ENCODE measurements at places on chromosomes 1 and 21. TPM values are rescaled to one million over a fixed set of nuclear protein-coding genes. Genes with fewer than 3 reads are reported as not detected.

The MATN1 gene
- polyA plus RNA-seq: 0.13 TPM

The UAP1 gene
- 38.3 TPM for polyA plus RNA-seq

The TNFRSF4 gene
- polyA plus RNA-seq: 2.0 TPM

The MIXL1 gene
- 0.40 TPM for polyA plus RNA-seq

DNA sequence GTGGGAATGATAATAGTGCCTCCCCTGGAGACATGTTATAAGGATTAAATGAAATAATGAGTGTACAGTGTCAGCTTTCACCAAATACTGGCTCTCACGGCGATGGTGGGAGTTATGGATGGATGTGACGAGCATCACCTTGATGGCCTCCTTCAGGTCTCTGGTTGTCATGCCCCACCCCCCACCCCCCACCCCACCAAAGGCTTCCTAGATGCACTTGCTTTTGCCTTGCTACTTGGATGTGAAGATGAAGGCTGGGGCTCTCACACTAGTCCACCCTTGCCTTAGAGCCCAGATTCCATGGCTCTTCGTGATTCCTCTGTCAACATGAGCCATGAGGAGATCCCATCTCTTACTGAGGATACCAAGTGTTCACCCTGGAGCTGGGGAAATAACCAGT lies 412.3 kb downstream of the NPHP4 start:
- no peak for DNase-seq

GRCh38 chr1:219323426-219323825 lies 149.7 kb downstream of the LYPLAL1 start:
- no peak for DNase-seq

DNA sequence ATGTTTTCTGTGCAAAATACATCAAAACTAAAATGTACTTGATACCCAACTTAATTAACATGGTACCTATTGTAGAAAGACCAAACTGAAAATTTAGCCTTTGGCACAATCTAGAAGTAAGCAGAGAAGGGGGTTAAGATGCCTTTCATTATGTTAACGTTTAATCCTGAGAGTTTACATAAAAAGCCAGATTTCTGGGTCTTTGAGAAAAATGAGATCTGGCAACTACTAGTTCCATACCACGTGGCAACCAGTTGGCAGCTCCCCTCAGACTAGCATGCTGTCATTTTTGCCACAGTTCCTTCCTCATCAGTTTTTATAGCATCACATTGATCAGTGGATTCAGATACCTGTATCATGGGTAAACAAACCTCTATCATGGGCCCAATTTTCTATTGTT lies 1.5 kb downstream of the RO60 start:
- no peak for DNase-seq

DNA sequence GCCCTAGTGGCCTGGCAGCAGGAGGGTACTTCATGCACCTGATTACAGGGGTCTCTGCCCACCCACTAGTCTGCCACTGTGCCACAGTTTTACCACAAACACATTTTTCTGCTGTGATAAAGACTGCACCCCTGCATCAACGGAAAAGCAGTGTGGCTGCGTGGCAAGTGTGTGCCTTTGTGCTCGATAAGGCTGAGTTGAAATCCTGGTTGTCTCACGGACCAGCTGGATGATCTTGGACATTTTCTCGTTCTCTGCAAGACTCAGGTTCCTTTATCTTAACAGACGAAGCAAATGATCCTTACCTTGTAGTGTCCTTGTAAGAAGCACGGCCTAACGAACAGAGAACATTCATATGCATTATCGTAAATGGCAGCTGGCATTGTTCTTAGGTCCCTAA lies 10.2 kb downstream of the GRHL3 start:
- DNase-seq: no peak

DNA sequence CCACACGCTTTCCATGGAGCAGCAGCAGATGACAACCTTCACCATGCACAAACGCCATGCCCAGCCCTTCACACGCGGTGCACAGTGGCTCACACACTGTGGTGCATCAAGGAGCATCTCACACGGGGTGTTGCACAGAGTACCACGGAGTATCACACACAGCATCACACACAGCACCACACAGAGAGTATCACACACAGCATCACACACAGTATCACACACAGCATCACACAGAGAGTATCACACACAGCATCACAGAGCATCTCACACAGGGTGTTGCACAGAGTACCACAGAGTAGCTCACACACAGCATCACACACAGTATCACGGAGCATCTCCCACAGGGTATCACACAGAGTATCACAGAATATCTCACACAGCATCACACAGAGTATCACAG lies 122.2 kb upstream of the RAB4A start:
- DNase-seq: no peak

DNA sequence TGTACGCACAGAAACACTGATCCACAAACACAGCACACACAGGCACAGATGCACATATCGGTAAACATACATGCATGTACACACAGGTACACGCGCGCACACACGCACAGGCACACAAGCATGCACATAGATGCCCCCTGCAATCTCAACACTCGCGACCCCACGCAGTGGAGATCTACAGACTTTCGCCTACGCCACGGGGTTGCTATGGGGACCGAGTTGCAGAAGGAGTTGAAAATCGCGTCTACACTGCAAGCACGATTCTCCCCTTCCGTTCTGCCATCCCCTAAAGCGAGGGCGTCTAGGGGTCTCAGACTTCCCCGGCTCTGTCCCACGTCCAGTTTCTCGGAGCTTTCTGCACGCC lies 826 bp downstream of the TRIM17 start:
- no peak for DNase-seq

DNA sequence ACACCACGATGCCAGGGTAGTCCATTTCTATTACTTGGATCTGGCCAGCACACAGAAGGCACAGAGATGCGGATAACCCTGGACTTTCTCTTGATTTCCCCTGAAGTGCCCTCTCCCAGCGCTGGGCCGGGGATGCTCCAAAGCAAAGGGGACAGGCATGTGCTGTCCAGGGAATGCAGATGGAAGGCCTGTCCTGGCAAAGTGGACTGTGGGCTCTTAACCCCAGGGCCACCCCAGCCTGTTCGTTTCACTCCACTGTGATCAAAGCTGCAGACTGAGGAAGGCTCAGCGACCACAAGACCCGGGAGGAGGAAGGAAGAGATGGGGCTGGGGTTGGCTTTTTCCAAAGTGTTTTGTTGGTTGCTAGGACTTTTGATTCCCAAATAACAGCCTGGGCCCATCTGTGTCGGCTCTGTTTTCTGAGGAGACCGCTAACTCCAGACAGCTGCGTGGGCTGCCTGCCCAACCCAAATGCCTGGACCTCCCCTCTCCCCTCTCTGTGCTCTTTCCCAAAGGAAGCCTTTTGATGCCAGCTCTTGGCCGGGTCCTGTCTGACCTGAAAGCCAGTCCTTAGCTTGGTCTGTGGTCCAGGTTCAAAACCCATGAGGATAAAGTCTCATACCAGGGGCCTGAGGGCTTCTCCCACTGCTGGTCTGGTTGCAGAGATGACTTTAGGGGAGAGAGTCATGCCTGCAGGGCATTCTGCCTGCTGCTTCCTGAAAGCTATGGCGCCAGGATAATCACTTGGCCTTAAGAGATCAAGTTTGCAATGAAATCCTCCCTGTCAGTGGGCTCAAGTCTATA lies 119.6 kb upstream of the CD34 start:
- peak; percentile 59 for DNase-seq

- no peak for DNase-seq
Measured at GRCh38 chr1:99384021-99384420, 119.7 kb downstream of the PLPPR4 start.
